ENCODE measurements at places on chromosomes 6 and 20. TPM values are rescaled to one million over a fixed set of nuclear protein-coding genes. Genes with fewer than 3 reads are reported as not detected.

Gene POU3F2
- not detected for total RNA-seq

Gene FHL5
- total RNA-seq: not detected

Gene ZC3H12D
- total RNA-seq: 0.10 TPM

Gene PKHD1
- not detected for total RNA-seq

Gene HLA-DOA
- not detected for total RNA-seq

Gene TP53TG5
- total RNA-seq: not detected

Gene APOBEC2
- not detected for total RNA-seq

Gene NRSN1
- not detected for total RNA-seq

Gene FITM2
- total RNA-seq: 3.4 TPM

Gene ECT2L
- not detected for total RNA-seq

Gene TAGAP
- 0.07 TPM for total RNA-seq

Gene DLL1
- total RNA-seq: 18.8 TPM

Gene TREML1
- total RNA-seq: 0.34 TPM

Gene MUC21
- total RNA-seq: not detected

Gene C6orf132
- 21.3 TPM for total RNA-seq

Gene MCCD1
- not detected for total RNA-seq

Gene TSBP1
- not detected for total RNA-seq

Gene FAM162B
- not detected for total RNA-seq

Gene EDN3
- not detected for total RNA-seq

Data from foreskin keratinocyte (primary cell).